Esophagus muscularis mucosa (tissue), 4 donors: ENCODE measurements at places on chromosomes 2 and 18. TPM values are rescaled to one million over a fixed set of nuclear protein-coding genes. Genes with fewer than 3 reads are reported as not detected.

- no peaks in the 10 kb centered on the region for H3K36me3 ChIP-seq
- DNase-seq: no peak
- H3K27me3 ChIP-seq: no peaks in the 10 kb centered on the region
- H3K4me1 ChIP-seq: peaks cover 36% of the 10 kb centered on the region
- peak overlapping the region; percentile 28 for H3K27ac ChIP-seq
- no peak overlapping the region for H3K4me3 ChIP-seq
Observed at GRCh38 chr2:230781130-230781797, 68.6 kb downstream of the CAB39 start.

Gene CYP27A1
- total RNA-seq: 22.4 TPM

Gene DSG4
- not detected for total RNA-seq

Gene CD28
- total RNA-seq: 0.23 TPM

Gene MALL
- total RNA-seq: 20.4 TPM

Gene GPAT2
- total RNA-seq: 8.4 TPM

DNA sequence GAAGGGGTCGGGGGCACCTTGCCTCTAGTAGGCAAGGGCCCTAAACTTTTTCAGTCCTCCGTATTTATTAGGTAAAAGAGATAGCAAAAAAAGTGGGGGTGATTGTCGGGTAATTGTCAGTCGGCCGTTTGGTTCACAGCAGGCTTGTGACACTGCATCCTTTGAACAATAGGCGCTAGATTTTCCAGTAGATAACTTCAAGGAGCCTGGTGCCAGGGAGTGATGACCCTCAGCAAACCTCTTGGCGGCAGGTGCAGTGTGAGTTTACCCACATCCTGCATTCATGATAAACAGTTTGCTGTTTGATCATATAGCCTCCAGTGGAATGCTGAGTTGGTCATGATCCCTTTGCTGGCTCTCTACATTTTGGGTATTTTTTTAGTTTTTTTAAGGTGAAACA lies 22.9 kb downstream of the SERPINB8 start:
- H3K27me3 ChIP-seq: peaks cover 4% of the 10 kb centered on the region
- DNase-seq: no peak
- H3K4me3 ChIP-seq: no peak overlapping the region
- no peaks in the 10 kb centered on the region for H3K36me3 ChIP-seq
- no peak overlapping the region for H3K27ac ChIP-seq

- DNase-seq: no peak
- peak overlapping the region; percentile 56 for H3K27ac ChIP-seq
- H3K4me3 ChIP-seq: peak overlapping the region; percentile 65
- no peaks in the 10 kb centered on the region for H3K27me3 ChIP-seq
Observed at GRCh38 chr2:126776255-126776654, 120.3 kb downstream of the GYPC start.

Gene ITPRIPL1
- total RNA-seq: 1.4 TPM

- no peak overlapping the region for H3K27ac ChIP-seq
- H3K4me3 ChIP-seq: no peak overlapping the region
- no peak for DNase-seq
- H3K4me1 ChIP-seq: no peaks in the 10 kb centered on the region
Observed at GRCh38 chr2:191910518-191910917, 63.6 kb upstream of the CAVIN2 start.
